ENCODE measurements at places on chromosomes 3 and 15.

GRCh38 chr3:158846803-158847451 lies 45.1 kb downstream of the MFSD1 start:
- DNase-seq = no peak

DNA sequence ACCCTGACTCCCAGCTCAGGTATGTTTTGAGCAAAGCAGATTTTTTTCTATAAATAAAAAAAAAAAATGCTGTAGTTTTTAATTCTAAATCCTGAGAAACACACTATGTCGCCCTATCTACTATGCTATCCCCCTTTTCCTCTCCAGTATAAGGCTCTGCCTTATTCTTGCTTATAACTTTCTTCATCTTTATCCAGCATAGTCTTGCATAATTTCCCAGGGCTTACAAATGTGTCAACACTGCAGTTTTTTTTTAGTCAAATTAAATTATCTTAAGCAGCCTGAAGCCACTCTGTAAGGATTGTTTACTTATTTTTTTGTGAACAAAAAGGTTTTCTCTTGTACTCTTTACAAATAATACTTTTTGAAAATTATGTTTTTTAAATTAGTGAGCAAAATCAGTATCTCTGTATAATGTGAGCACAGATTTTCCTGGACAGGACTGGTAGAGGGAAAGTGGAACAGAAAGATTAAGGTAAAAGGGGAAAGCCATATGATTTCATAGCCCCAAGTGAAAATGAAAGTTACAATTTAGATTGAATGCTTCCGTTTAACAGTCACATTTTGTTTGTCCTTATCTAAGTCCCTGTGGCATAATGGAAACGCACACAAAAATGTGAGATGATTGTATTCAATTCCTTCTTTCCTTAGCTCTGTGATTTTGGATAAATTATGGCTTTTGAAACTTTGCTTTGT lies 5.6 kb upstream of the PYDC2 start:
- DNase-seq = no peak

GRCh38 chr3:82208002-82208710 lies 446.7 kb upstream of the GBE1 start:
- DNase-seq = no peak

DNA sequence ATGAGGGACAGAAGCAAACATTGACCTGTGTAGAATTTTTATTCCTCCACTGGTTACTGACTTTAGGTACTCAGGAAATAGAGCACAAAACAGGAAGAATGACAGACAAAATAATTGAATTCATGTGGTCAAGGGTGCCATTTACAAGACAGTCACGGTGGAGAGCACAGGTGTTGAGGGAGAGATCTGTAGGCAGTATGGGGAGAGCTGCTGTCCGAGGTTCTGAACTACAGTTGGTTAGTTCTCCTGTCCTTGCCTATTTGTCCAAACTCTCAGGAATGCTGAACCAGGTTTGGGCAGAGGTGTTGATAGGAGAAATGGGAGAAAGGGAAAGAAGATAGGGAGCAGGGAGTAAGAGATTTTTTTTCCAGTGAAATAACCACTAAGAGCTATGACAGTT lies 178.5 kb upstream of the ZBTB20 start:
- DNase-seq = peak; percentile 13

DNA sequence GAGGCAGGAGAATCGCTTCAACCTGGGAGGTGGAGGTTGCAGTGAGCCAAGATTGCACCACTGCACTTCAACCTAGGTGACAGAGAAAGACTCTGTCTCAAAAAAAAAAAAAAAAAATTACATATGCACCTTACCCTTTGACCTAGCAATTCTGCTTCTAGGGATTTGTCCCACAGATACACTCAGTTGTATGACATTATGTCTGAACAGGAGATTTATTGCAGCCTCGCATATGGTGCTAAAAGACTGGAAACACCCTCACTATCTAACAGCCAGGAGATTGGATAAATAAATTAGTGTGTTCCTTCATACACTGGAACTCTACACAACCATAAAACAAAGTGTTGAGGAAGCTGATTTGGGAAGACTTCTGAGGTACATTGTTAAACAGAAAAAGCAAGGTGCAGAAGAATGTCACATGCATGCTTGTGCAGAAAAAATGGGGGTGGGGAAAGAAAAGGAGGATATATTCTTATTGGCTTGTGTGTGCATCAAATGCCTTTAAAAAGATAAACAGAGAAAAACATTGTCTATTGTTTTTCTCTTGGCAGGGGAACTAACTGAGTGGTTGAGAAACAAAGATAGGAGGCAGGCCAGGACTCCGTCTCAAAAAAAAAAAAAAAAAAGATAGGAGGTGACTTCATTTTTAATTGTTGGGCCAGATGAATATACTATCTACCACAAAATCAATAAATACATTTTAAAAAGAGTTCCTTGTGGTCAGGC lies 30.9 kb downstream of the PPCDC start:
- DNase-seq = no peak

DNA sequence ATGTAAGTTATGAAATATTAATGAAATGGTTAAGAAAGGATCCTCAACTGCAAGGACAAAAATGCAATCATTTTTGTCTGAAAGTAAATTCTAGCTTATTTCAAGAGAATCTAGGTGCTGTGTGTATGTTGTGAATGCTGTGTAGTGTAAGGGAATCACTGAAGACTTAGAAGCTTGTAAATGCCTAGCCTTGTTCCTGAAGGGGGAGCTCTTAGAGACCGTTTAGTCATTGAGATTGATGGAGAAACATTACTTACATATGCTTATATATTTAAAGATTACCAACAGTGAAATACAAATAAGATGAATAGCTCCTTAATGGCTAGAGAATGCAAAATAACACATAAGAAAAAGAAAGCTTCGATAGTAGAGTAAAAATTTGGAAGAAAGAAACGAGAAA lies 67.9 kb downstream of the CNTN4 start:
- no peak for DNase-seq

- peak; percentile 81 for DNase-seq
These were observed 1.8 kb downstream of the ZBTB38 start for GRCh38 chr3:141370065-141370533.

GRCh38 chr3:197749315-197749600 lies 425 bp upstream of the FYTTD1 start:
- no peak for DNase-seq

- DNase-seq = no peak
These were observed 52.8 kb downstream of the GPR160 start for GRCh38 chr3:170090601-170090981.
